Choroid plexus epithelial cell (primary cell): ENCODE measurements at places on chromosomes 13 and 19.

DNA sequence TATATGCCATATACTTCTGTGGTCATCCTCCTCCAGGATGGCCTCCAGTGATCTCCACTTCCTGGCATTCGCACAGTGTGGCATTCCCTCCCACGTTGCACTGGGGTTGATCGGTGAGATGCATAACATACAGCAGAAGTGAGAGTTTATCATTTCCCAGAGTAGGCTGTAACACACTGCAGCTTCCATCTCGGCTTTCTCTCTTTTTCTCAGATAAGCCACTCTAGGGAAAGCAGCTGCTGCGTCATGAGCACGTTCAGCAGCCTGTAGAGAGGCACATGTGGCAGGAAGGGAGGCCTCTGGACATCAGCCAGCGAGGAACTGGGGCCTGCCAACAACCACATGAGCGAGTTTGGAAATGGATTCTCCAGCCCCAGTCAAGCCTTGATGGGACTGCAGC, 807.1 kb downstream of the DIAPH3 start:
- DNase-seq = peak; percentile 82

DNA sequence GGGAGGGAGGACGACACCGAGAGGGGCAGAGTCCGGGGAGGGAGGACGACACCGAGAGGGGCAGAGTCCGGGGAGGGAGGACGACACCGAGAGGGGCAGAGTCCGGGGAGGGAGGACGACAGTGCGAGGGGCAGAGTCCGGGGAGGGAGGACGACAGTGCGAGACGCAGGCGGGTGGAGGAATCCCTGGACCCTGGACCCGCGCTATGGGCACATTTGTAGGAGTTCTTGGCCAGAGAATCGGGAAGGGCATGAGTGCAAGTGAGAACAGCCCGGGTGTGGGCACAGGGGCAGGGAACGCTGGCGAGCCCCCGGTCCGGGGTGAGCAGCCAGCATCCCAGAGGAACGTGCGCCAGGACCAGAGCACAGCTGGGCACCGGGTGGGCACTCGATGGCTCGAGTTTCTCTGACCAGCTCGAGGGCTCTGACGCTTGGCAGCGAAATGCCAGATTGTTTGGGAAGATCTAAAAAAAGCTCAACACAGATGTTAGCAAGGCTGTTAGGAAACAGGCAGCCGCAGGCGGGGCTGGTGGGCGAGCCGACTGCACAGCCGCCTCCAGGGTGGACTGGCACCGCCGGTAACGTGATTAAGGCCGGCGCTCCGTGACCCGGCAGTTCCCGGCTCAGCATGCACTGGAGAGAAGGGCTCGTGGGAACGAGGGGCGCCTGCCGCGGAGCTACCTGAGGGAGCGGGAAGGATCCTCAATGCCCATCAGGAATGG, 17.9 kb upstream of the C2CD4C start:
- DNase-seq = no peak

DNA sequence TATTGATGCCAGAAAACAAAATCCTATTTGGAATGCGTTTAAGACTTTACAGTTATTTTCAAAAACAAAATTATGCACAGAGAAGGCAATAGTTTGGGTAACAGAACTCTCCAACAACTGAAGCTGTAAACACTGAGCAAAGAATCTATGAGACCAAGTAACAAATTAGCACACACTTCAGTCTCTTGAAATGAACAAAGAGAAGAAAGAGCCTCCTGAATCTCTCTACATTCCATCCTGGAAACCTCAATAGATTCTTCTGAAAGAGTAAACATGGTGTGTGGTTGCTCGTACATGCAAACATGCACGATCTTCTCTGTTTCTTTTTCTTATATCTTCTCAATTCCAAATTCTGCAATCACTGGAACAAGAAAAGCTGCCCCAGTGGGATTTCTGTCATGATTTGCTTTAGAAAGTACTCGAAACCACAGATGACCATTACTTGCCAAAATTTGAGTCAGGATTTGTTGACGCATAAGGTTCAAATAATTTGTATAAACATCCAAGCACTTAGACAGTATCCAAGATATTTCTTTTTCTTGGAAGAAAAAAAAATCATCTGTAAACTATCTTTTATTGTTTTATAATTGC, 137.9 kb upstream of the DACH1 start:
- DNase-seq = peak; percentile 47

GRCh38 chr19:33685541-33685940, 63.8 kb downstream of the CHST8 start:
- no peak for DNase-seq

DNA sequence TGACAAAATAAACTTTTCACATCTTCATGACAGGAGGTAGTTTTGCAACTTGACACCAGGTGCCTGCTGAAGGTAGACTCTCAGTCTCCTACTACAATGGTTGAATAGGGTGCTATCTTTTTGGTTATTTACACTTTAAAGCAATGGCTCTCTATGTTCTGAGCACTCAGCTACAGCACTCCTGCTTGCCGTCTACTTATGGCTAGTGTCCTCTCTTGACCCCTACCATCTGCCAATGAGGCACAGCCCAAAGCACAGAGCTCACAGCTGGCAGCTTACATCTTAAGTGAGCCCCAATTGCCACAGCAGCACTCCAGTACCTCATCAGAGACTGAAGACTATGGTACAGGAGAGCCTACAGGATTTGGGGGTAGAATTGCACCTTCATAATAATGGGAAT, 11.4 kb downstream of the ZNF708 start:
- no peak for DNase-seq

- DNase-seq = peak; percentile 90
These were observed 949.6 kb upstream of the SLC10A2 start for GRCh38 chr13:104015646-104016396.

GRCh38 chr19:3543150-3544057, 4.4 kb downstream of the TEKTIP1 start:
- no peak for DNase-seq

GRCh38 chr13:110831437-110832204, 83.2 kb downstream of the ANKRD10 start:
- DNase-seq = no peak

GRCh38 chr13:98938801-98939200, 39.1 kb downstream of the DOCK9 start:
- DNase-seq = no peak

- DNase-seq = peak; percentile 82
These were observed 5.3 kb downstream of the DHPS start for GRCh38 chr19:12676384-12676792.

GRCh38 chr19:34269081-34269480, 14.7 kb downstream of the GARRE1 start:
- DNase-seq = no peak

GRCh38 chr19:49247676-49248075, 77.3 kb downstream of the SLC6A16 start:
- DNase-seq = no peak

- DNase-seq = no peak
These were observed 51.6 kb downstream of the MPHOSPH8 start for GRCh38 chr13:19685034-19685433.

DNA sequence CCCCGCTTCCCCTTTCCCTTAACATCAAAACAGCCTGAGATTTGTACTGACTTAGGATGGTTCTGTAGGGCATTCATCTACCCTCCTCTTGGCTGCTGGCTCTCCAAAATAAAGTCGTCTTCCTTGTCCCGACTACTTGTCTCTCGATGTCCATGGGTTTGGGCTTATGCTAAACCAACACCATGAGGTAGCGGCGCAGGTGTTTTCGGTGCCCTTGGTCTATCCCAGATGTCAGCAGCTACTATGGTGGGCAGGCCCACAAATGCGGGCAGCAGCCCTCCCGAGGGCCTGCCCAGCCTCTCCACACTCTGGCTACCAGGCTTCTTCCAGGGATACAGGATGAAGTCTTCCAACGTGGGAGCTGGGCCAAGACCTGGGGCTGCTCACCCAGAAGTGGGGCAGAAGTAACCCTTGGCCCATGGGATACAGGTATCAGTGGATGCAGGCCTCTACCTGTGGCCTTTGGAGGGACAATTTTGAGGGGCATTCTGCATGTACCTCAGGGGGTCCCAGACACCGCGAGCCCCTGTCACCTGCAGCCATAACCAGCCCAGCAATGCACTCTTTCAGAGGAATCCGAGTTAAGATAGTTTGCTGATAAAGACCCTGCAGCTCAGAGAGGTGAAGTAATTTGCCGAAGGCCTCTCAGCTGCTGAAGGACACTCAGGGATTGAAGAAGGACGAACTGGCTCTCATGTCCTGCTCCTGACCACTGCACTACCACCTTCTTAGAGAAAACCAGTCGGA, 47.8 kb upstream of the VSTM2B start:
- no peak for DNase-seq

DNA sequence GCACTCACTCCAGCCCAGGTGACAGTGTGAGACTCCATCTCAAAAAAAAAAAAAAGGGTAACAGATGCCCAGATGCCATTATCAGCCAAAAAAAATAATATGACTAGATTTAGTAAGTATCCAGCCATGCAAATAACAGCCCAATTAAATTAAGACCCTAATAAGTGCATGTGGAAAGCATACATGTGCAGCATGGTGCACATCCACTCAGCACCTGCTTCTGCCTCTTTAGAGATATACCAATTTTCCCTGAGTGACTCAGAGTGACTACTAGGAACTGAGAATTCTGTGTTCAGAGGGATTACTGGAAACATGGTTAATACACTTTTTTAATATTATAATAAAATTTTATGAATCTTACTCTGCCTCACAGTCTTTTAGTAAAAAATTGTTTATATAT, 29.8 kb upstream of the ZNF675 start:
- no peak for DNase-seq

GRCh38 chr19:33550768-33551167, 29.2 kb upstream of the PEPD start:
- DNase-seq = no peak

- peak; percentile 23 for DNase-seq
These were observed 2.1 kb downstream of the ZMYM2 start for GRCh38 chr13:19960653-19960976.

GRCh38 chr19:7918615-7919421, 1.3 kb upstream of the SNAPC2 start:
- DNase-seq = no peak

- DNase-seq = peak; percentile 79
These were observed 250 bp downstream of the SPRY2 start for GRCh38 chr13:80340651-80341100.

DNA sequence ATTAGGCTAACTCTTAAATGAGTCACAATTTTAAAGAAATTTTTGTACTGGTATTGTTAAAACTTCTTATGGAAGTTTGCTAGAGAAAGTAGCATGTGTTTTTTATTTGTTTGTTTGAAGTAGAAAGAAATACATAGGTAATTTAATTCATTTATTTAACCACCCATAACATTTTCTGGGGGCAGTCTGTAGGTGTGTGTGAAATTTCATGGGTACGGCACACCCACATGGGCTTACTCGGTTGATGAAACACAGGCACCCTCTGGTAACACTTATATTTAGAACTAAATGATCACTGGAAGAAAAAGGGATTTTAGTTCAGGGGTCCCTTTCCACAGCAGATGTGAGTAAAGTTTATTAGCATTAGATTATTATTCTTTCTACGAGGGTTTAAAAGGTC, 88.1 kb downstream of the DGKH start:
- DNase-seq = no peak

DNA sequence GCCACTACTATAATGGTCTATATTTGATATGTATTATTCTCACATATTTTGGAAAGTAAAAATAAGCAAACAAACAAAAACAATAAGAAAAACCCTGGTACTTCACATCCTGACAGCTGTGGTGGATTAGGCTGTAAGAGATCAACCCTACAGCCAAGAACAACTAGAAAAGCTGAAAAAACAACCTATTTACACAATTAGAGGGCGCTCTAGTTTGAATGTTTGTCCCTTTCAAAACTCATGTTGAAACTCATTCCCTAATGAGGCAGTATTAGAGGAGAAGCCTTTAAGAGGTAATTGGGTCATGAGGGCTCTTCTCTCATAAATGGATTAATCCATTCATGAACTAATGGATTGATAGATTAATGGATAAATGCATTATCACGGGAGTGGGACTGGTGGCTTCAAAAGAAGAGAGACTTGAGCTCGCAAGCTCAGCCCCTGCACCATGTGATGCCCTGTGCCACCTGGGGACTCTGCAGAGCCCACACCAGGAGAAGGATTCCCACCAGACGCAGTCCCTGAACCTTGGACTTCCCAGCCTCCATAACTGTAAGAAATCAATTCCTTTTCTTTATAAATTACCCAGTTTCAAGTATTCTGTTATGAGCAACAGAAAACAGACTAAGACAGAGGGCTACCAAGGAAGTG, 733.9 kb upstream of the ARGLU1 start:
- peak; percentile 56 for DNase-seq

DNA sequence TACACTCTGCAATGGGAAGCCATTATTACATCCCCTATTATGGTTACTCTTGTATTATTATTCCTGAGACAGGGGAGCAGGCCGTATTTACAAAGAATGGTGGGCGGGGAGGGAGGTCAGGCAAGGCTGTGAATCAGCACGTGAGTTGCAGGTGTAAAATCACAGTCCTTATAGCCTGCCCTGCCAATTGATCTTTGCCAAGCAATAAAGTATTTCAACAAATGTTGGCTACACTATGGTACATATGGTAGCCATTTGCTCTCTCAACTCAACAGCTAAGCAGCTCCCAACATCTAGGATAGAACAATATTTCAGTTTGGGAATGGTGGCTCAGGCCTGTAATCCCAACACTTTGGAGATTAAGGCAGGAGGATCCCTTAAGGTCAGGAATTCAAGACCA, 12.1 kb downstream of the EPS15L1 start:
- DNase-seq = no peak

- DNase-seq = peak; percentile 1
These were observed 16.6 kb downstream of the OLFM4 start for GRCh38 chr13:53045189-53045588.

- no peak for DNase-seq
These were observed 3.4 kb downstream of the IGFLR1 start for GRCh38 chr19:35738887-35739229.

- no peak for DNase-seq
These were observed 13.4 kb upstream of the SLC44A2 start for GRCh38 chr19:10611907-10612306.

DNA sequence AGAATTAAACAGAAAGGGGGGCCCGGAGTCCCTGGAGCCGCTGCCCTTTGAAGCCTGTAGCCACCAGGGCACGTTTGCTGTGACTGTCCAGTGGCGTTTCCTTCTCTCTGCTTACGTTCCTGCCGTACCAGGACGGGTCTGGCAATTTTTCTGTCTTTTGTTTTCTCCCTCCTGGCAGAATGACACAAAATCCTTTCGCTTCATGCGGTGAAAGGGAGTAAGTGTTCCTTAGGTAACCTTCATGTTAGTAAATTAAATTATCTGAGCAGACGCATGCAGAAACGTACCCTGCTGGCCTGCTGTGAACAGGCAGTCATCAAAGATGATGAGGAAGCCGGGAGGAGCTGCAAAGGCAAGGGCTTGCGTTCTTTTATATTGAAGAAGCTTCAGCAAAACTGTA, 299.3 kb upstream of the ARGLU1 start:
- DNase-seq = peak; percentile 52

DNA sequence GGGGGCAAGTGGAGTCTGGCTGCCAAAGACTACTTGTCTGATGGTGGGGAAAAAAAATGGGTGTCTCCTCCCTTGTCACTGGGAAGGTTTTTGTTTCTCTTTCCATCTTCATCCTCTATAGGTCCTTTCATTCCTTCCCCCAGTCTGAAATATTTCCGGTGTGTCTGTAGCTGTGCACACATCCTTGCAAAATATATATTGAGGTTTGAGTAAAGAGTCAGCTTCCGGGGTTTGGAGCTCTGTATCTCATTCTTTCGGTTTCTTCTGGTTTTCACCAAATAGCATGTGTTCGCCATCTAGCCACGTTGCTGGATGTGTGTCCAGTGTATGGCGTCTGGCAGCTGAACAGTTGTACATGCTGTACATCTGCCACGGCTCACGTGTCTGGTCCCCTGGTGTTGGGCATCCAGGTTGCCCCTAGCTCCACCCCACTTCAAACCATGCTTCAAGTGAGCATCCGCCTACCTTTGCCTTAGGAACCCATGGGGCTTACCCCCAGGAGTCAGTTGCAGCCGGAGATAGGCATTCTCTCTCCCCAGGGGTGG, 142.2 kb downstream of the SIPA1L3 start:
- DNase-seq = peak; percentile 54
